ENCODE measurements at places on chromosomes 16 and 17.

DNA sequence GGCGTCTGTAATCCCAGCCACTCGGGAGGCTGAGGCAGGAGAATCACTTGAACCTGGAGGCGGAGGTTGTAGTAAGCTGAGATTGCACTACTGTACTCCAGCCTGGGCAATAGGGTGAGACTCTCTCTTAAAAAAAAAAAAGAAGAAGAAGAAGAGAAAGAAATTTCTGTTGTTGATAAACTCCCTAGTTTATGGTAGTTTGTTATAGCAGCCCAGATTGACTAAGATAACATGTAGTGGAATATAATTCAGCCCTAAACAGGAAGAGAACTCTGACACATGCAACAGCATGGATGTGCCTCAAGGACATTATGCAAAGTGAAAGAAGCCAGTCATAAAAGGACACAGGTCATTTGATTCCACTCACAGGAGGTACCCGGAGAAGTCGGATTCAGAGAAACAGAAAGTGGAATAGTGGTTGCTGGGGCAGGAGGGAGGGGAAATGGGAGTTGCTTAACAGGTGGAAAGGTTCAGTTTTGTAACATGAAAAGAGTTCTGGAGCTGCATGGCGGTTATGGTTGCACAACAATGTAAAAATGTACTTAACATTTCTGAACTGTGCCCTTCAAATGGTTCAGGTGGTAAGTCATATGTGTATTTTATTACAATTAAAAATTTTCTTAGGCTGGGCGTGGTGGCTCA is 26.0 kb upstream of the PRM1 start:
- no peak for DNase-seq

- no peak for DNase-seq
Measured at GRCh38 chr17:55285340-55286301, 20.9 kb downstream of the HLF start.

GRCh38 chr17:66507982-66508760 is 205.8 kb downstream of the PRKCA start:
- DNase-seq, result no peak

- DNase-seq, result no peak
Measured at GRCh38 chr16:72202014-72202413, 30.1 kb upstream of the PMFBP1 start.

GRCh38 chr17:61656721-61657217 is 65.8 kb upstream of the NACA2 start:
- DNase-seq, result no peak

DNA sequence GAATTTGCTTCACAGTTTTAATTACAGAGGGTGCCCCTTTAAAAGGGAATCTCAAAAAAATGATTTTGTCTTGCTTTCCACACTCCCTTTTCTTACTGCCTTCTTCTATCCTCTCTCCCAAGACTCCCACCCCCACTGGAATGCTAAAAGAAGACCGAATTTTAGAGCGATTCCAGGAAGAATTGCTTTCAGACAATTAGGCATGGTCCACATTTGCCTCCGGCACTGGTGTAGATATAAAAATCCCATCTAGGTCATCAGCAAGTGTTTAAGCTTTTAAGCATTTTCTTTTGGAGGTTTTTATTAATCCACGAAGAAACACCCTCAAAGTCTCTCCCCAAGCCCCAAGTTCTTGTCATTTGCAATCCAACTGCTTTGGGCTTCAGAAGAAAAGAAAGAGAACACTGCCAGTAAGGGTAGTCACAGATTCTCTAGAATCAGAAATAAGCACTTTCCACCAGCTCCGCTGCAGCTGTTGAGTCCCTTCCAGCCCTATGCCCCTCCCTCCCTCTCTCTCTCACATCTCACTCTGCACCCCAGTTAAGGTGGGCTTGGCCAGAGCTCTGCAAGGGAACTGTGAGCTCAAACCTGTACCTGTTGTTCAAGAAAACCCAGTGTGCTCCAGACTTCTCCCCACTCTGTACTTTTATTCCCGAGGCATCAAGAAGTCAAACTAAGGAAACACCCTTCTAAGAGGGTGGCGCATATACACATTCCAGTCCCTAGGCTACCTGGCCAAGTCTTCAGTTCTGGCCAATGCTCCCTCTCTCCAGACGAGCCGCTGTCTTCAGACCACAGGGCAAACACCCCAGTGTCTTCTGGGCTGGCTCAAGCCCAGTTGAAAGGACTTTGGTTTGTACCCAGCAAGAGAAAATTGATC is 170.2 kb downstream of the RGS9 start:
- no peak for DNase-seq

DNA sequence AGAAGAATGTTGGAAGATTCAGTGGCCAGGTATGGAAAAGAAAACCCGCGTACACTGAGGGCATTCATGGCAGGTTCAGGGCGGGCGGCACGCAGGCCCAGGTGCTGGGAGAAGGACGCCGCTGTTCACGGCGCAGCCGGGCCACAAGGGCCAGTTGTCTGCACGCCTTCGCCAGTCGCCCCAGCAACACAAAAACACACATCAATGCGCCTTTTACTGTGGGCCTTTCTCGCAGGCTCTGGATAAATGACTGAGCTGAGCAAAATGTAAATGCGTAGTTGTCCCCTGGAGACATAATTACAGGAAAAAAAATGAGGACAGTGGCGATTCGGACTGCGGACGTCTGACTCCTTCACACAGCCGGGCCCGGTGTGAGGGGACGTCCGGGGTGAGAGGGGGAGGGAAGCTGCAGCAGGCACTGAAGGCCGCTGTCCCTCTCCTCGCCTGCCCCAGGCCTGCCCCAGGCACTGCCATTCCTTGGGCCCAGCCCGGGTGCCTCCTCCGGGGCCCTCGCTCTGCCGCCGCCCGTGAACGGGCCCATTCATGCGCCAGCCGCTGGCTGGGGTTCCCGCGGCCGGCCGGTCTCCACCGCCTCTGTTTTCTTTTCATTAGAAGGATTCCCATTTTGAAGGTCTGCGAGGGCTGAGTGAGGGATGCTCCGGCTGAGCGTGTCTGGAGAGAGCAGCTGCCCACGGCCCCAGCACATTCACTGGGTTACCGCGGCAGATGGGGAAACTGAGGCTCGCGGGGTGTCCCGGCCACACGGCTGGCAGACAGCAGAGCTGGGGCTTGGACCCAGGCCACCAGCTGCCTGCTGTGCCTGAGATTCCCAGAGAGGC is 6.5 kb upstream of the ZNF469 start:
- no peak for DNase-seq

DNA sequence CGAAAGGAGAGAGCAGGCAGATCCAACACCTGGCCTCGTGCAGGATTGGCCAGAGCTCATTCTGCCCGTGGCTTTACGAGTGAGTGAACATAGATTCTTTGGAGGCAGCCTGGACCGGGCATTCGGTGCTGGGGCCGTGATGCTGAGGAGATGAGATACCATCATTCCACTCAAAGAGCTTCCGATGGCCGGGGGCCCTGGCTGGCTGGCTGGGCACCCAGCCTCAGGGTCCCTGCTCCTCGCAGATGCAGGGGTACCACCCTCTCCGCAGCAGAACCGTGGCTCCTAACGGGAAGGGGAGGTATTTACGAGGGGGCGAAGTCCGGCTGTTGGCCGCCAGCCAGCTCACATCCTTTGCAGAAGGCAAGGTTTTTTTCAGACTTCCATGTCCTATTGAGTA is 66.1 kb upstream of the FOXF1 start:
- no peak for DNase-seq

DNA sequence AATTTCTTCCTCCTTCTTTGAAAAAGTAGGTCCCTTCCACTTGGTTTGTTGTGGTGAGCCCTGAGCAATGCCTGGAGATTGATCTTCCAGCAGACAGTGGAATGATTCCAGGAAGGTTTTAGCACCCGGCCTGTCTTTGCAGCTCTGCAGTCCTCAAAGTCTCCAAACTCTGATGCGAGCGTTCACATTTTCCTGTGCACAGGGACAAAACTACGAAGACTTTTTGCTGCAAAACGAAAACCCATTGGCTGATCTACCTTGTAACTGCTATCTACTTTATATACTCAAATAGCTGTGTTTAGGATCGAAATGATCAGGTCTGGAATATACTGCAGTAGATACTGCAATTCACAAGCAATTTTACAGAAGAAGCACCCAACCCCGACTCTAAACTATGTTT is 21.7 kb downstream of the G6PC1 start:
- DNase-seq, result no peak

GRCh38 chr17:55160501-55160900 is 104.3 kb upstream of the HLF start:
- no peak for DNase-seq

GRCh38 chr16:9969580-9969979 is 212.6 kb downstream of the GRIN2A start:
- no peak for DNase-seq

DNA sequence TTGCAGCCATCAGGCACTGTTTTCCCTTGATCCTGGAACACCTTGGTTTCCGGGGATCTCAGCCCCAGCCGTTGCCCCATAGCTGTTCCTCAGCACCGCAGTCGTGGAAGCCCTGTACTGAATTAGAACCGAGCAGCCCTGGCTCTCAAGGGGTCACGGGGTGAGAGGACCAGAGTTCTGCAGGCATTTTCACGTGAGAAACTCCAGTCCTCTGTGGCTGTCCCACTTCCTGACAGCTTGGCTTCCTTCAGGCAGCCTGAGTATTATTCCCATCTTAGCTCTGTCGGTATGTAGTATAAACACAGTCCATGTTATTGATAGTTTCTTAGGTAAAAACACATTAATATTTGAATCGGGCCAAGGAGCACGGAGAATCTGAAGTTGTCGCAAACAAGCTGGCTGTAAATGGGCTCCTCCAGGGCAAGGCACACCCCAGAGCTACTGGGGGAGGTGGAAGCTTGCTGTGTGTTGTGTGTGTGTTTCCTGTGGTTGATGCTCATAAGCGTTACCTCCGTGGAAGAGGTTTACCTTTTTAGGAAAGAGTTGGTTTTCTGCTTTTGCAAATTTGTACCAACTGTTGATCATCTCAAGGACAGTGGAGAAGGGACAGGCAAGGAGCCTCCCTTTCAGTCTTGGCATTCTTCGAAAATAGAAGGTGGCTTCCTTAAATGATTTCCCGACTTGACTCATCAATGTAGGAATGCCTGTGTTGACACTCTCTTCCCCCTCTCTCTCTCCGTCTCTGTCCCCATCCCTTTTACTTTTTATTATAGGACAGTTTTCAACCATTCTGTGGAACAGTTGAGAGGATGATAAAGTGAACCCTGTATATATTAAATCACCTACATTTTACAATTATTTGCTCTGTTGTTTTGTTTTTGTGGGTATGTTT is 208.9 kb upstream of the CHMP6 start:
- DNase-seq, result no peak

- no peak for DNase-seq
Measured at GRCh38 chr17:35893751-35894150, 13.6 kb upstream of the CCL5 start.

DNA sequence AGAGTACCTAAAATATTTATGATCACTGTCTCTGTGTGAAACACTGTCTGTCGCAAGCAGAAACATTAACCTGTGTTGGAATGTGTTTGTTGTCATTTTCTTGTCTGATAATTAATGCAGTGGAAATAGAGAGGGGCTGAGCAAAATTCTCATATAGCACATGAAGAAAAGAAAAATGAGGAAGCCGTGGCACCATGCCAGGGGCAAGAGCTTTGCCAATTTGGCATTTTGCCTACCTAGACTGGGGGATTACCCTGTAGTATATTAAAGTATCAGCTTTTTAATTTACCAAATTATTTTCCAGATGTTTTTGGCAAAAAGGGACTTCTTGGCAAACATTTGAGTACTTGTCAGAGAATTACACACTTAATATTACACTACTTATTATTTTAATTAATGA is 1326.6 kb upstream of the GOT2 start:
- DNase-seq, result no peak

- no peak for DNase-seq
Measured at GRCh38 chr17:80786470-80786869, 205.2 kb upstream of the CHMP6 start.

DNA sequence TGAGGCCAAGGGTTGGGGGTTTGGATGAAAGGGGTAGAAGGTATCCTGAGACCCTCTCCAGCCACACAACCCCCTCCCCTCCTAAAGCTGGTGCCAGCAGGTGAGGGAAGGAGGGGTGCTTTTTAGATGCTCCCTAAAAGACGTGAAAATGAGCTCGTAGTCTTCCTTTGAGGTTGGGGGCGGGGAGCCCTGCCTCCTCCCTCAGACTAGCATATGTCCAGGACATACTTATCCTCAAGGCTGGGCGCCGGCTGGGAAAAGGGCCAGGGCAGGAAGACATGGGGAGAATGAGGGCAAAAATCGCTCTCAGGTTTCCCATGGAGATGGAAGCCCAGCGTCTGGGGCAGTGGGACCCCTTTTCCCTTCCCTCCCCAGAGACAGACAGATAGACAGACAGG is 26.7 kb downstream of the SRCIN1 start:
- DNase-seq, result no peak

DNA sequence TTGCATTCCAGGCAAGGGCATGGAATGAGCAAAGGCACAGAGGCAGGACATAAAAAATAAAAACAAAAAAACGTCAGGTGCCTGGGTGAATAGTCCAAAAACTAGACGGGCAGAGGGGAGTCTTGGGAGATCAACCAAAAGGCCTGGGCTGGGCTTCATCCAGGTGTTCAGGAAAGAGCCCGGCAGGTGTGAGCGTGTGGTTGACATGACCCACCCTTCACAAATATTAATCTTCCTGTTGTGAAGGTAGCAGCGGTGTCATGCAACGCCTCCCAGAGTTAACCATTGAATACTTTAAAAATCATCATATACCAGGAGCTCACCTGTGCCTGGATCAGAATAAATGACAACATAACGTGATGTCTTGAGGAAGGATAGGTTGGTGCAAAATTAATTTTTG is 90.6 kb downstream of the USP22 start:
- DNase-seq, result no peak

- DNase-seq, result no peak
Measured at GRCh38 chr16:30526137-30526822, at the start of gene ZNF768. Gene ZNF768 (minus strand): TSS chr16:30526566. CDS start chr16:30526413, 153 bp downstream.

GRCh38 chr17:65456368-65457151 is 104.9 kb downstream of the AXIN2 start:
- DNase-seq, result no peak

- no peak for DNase-seq
Measured at GRCh38 chr16:31148896-31149295, 970 bp downstream of the PRSS36 start.

DNA sequence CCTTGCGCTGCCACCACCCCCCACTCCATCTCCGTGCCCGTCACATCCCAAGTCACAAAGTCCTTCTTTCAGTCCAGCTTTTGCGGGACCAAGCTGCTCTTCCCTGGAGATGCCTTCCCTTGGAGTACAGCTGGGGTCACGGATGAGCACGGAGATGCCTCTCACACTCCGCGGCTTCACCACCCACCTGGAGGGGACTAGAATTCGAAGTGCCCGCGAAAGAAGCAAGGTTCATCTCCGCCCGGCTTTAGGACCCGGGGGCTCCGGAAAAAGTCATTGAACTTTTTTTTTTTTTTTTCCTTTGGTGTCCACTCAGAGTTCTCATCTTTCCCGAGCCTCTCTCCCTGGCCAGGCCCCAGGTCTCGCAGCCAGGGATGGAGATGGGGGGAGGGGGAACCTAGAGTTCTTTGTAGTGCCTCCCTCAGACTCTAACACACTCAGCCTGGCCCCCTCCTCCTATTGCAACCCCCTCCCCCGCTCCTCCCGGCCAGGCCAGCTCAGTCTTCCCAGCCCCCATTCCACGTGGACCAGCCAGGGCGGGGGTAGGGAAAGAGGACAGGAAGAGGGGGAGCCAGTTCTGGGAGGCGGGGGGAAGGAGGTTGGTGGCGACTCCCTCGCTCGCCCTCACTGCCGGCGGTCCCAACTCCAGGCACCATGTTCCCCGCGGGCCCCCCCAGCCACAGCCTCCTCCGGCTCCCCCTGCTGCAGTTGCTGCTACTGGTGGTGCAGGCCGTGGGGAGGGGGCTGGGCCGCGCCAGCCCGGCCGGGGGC is at the start of gene FKBP10:
FKBP10 (plus strand) TSS at position 624 of the 771 bp plus-strand sequence; CDS start at position 655, 31 bp downstream.
- peak; percentile 24 for DNase-seq
